Right ventricle myocardium inferior (tissue), 1 donor: ENCODE measurements at places on chromosomes 2 and 18. TPM values are rescaled to one million over a fixed set of nuclear protein-coding genes. Genes with fewer than 3 reads are reported as not detected.

- no peak for DNase-seq
Measured at GRCh38 chr2:206814498-206814897, 49.1 kb downstream of the FASTKD2 start.

DNA sequence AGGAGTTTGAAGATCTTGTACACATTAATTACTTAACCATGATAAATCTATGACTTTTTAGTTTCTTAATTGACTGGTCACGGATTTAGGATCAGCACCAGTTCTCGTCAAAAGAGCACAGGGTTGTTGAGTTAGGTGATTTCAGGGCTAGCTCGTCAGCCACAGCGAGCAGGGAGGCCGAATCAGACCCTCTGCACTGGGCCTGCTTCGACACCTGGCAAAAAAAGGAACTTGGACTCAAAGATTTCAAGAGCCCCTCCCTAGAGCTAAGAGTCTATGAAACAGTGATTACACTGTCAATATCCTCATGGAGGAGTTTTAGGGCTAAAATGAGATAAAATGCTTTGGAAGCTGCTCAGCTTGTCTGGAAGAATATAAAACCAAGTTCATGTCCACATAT, 4.6 kb upstream of the SERTAD2 start:
- DNase-seq: no peak

DNA sequence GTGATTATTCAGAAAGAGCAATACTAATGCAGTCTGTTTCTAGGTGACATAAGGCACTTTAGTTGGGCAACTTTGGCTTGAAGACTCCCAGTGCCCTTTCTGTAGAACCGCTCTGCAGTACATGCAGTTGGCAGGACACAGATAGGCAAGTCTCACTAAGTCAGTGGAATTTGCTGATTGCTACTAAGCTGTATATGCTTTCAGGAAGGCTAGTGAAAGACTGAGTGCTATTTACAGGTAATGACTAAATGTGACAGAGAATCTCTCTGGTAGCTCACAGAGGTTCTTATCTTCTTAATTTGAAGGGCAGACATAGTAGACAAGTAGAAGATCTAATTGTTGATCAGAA, 243.0 kb downstream of the WDPCP start:
- DNase-seq: no peak

- no peak for DNase-seq
Measured at GRCh38 chr2:72793798-72794440, 31.9 kb downstream of the EXOC6B start.

GRCh38 chr18:7393080-7393479, 162.2 kb downstream of the LRRC30 start:
- DNase-seq: no peak

DNA sequence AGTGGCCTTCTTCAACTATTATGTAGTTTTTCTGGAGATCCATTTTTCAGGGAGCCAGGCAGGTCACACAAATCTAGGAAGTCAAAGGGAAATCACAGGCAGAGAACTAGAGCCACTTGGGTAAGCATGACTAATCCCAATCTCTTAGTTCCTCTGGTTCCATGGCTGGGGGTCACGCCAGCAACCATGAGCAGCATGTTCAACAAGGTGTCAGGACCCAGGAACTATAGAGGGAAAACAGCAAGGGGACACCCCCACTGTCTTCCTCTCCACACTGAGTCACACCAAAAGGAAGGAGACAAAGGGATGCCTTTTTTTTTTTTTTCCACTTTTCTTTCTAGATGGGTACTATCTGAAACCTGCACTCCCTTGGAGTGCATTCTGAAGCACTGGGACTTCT, 250.9 kb downstream of the OTX1 start:
- no peak for DNase-seq

- DNase-seq: no peak
Measured at GRCh38 chr2:177972782-177973181, 99.8 kb downstream of the PDE11A start.

DNA sequence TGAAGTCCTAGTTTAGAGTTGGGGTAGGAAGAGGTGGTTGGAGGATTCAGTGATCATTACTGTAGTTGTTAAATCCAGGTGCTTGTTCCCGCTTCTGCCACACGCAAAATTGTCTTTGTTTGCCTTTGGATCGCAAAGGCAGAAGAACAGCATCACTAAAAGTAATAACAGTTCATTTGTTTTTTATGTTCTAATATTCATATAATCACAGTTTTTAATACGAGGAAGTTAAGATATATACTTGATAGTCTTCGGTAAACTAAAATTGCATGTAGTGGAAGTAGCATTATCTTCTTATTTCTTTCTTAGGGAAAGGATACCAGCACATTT, 365 bp downstream of the NDUFB3 start:
- DNase-seq: no peak

DNA sequence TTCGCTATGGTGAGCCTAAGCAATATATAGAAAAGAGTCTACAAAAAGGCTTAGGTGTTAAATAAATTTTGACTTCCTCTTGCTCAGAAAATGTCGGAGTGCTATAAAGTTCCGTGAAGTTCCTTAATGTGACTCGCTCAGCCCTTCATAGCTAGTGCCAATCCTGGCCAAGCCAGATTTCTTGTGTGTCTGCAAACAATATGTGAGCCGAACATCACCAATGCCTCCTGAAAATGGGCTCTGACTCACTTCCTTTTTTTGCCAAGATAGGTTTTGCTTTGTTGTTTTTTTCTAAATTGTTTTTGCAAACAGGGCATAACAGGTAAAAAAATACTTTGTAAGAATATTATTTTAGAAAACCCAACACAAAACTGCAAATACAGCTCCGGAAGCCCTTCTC, 26.1 kb downstream of the CDC42EP3 start:
- no peak for DNase-seq

GRCh38 chr2:40348038-40348437, 103.9 kb downstream of the SLC8A1 start:
- no peak for DNase-seq

GRCh38 chr2:222332116-222332515, 33.3 kb upstream of the PAX3 start:
- DNase-seq: no peak

DNA sequence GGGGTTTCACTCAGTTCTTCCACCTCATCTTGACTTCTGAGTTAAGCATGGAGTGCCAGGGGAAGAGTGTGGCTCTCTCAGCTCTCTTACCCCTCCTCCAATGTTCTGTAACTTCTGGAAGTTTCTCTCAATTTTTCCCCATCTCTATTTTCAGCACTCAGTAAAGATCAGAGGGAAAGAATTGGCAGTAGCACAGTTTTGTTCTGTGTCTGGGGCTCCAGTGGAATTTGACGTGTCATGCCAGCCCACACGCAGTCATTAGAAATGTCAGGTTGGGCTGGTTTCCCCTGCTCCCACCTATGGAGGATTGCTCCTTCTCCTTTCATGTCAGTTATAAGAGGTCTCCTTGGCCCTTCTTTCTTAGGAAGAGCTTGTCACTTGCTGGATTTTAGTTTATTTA, 104.6 kb upstream of the COL3A1 start:
- no peak for DNase-seq

DNA sequence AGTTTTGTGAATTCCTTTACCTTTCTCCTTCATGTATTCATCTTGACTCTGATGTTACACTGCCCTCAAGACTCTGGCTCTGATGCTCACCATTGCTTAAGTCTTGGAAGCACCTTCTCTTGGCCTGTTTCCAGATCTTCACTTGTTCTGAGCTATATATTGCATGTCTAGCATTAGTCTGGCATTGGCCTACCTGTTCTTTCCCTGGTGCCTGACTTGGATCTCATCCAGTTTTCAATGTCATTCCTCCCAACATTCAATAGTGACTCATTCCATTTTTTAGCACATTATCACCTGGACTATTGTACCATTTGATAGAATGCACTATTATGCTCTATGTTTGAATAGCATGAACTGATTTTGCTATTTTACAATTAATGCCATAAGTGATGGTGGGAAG, 127.3 kb upstream of the NYAP2 start:
- DNase-seq: no peak

The ZNF514 gene
- total RNA-seq: 15.3 TPM

The TMEM178A gene
- 3.0 TPM for total RNA-seq

The DSG2 gene
- 35.7 TPM for total RNA-seq

The REG1B gene
- not detected for total RNA-seq

The HOXD12 gene
- total RNA-seq: not detected

The TGIF1 gene
- total RNA-seq: 8.4 TPM

The LANCL1 gene
- 53.5 TPM for total RNA-seq
